ENCODE measurements at places on chromosomes 7 and 10. TPM values are rescaled to one million over a fixed set of nuclear protein-coding genes. Genes with fewer than 3 reads are reported as not detected.

Gene OR2A14
- not detected for polyA plus RNA-seq

Gene ADAMTS14
- 2.2 TPM for polyA plus RNA-seq

Gene CALHM1
- polyA plus RNA-seq: not detected

Gene ZNF736
- 1.1 TPM for polyA plus RNA-seq

Gene CNPY1
- polyA plus RNA-seq: not detected

Gene ZNF727
- polyA plus RNA-seq: not detected

DNA sequence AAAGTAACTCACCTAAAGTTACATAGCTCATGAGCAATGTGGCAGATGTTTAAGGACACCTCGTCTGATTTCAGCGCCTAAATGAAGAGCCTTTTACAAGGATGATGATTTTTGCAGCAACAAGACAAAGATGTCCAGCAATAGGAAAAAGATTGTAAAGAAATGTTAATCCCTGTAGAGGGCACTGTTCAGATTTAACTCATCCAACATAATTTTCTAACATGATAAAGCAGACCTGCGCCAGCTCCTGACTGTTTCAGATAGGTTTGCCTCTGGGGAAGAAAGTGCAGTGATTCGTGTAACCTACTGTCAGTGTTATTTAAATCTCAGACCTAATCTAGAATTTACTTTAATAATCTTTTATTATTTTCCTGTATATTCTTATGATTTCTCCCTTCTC is 595.2 kb downstream of the AUTS2 start:
- no peak for DNase-seq

DNA sequence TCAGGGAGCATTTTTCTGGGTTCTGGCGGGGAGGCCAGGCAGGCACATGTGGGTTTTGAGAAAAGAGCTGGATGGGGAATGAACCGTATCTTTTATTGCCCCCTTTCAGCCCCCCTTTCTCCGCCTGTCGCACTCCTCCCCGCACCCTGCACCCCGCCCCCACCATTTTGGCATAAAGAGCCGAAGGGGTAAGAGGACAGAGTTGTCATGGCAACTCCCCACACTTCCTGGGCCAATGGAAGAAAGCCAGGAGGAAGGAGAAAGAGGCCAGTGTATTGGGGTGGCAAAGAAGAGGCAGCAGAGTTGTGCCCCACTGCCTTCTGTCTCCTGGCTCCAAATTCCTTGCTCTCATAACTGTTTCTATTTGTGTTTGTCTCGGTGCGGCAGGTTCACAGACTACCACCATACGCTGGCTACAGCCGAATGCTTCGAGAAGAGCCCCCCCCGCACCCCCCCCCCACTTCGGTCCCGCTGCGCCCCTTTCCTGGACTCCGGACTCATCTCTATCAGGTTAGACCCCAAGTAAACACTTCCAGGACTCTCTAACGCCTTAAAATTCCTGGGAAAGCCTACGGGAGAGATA is 3.4 kb downstream of the KCNIP2 start:
- peak; percentile 55 for DNase-seq

DNA sequence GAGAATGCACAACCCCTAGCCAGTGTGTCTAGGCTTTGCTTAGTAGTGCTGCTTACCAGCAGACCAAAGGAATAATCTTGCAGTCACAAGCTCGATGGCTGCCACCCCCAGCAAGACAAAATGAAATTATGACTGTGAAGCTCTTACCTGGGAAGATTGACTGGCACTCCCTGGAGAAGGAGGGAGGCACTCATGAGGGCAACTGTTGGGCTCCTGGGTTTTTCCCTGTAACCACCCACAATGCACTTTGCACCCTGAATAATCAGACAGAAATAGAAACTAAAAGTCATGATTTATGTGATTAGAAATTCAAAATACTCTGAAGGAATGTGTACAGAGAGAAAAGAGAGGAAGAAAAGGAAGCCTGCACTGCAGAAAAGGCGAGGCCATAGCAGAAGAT is 144.3 kb upstream of the DGKB start:
- no peak for DNase-seq

DNA sequence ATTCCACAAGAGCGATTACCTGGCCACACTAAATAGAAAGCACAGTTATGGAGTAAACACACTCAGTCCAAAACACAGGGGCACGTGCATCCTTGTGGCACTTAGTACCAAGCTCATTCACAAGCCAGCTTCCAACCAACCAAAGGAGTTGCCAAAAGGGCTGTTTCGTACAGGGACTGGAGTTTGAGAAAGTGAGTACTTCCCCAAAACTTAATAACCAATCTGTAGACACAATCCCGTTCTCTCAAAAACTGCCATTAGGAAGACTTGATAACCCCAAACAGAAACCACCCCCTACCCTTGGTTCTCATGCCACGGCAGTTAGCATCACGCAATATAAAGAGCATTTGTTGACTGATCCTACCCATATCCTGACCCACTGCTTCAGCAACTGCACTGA is 166.2 kb upstream of the ASAH2 start:
- peak; percentile 12 for DNase-seq

- DNase-seq: peak; percentile 40
Observed at GRCh38 chr7:81331061-81332018, 412.5 kb upstream of the SEMA3C start.

DNA sequence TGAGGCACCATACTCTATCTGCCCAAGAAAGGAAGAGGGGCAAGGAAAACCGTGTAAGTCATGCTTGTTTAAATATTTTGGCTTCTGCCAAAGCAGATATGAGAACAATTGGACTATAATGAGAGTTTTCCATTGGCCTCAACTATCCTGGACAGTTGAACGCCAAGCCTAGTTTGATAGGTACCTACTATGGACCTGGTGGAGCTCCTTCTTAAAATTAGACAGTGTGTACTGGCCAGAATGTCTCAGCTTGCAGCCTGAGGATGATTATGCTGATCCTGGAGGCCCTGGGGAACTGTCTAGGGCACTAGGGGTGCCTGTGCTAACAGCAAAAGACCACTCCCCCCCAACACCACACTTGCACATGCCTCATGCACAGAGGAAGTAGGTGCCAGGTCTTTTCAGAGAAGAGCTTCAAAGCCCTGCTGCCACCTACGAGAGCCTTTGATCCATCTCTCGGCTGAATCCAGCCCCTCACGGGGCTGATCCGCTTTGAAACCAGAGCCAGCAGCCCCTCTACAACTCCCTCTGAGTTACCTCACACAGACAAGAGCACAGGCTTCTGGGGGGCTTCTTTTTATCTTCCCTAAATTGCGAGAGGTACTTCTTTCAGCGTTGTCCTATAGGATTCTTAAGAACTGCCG is 473.8 kb upstream of the GALNT17 start:
- DNase-seq: no peak

GRCh38 chr7:76390092-76390491 is 19.4 kb downstream of the SSC4D start:
- no peak for DNase-seq

DNA sequence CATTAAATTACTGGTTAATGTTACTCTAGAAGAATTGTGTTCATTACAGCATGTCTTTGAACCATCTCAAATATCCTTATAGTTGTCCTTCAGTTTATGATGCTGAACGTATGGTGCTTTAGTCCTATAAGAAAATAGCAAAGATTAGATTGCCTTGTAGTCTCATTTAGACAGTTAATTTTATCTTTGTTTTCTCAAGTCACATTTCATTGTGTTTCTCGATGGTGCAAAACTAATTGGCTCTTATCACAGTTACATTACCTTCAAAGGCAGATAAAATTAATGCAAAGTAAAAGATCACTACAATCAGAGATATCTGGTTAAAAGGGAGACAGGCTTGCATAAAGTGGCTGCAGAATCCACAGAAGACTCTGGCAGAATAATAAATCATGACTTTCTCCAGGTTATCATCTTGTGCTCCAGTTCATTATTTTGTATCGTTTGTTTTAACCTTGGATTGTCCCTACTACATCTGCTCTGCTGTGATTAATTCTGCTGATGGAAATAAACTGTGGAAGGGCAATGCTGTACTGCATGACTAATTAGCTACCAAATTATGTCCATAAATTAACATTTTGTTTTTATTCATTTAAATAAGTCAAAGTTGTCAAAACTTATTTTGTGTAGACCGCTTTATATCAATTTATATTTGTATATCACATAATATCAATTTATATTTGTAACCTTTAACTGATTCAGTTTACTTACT is 24.2 kb downstream of the PRPS1L1 start:
- no peak for DNase-seq

DNA sequence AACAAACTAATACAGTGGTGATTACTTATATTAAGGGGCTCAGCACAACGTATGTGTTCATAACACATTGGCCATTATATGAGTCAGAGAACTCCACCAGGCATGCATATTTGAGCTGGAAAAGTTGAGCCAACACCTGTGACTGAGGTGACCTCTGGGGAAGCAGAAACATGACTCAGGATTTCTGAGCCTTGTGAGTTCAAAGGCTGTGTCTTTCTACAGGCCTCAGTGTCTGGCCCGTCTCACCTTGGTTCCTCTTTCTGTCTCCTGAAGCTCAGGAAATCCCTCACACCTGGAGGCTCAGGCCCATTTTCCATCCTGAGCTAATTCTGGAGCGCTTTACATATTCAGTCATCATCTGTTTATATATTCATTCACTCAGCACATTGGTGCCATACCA is 230.9 kb upstream of the AGK start:
- DNase-seq: no peak

DNA sequence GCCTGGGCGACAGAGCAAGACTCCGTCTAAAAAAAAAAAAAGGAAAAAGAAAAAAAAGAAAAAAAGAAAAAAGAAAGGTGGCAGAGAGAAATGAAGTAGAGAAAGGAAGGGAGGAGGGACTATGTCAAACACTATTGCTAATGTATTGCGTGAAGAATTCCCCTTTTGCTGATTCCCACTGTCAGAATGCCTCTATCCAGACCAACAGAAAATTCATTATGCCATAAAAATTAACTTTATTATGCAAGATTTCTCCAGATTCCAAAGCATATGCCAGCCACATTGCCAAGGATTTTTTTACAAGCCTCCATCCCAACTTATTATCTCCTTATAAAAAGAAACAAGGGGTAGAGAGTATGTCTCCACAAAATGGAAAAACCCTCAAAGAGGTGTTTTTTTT is 209.3 kb downstream of the MTERF1 start:
- DNase-seq: no peak

DNA sequence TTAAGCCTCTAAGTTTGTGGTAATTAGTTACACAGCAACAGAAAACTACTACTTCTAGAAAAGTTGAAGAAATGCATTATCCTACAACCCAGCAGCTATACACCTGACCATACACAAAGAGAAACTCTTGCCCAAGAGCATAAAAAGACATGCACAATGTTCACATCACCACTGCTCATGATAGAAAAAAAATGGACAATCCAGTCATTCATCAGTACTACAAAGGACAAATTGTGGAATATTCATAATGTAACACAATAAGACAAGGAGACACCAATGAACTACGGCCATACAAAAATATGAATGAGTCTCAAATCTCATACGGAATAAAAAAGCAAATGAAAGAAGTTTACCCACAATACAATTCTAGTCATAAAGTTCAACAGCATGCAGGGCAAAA is 87.4 kb downstream of the ZFAND4 start:
- DNase-seq: no peak

- no peak for DNase-seq
Observed at GRCh38 chr10:110765513-110766319, 106.0 kb upstream of the PDCD4 start.

- DNase-seq: no peak
Observed at GRCh38 chr10:96044736-96045135, 1.4 kb downstream of the CCNJ start.

DNA sequence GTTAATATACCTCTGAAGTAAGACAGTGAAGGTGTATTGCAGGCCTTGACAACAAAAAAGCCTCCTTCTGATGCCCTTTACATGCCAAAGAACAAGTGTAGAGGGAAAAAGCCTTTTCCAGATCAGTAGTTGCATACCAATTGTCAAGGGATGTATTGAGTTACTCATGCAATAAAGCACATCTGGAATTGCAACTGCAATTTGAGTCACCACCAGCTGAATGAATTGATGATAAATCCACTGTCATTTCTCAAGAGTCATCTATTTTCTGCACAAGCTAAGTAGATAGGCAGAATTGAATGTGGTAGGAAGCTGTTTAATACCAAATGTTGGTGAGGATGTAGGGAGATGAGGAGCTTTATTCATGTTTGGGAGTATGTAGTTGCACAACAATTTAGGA is 325.9 kb upstream of the SMIM30 start:
- no peak for DNase-seq

DNA sequence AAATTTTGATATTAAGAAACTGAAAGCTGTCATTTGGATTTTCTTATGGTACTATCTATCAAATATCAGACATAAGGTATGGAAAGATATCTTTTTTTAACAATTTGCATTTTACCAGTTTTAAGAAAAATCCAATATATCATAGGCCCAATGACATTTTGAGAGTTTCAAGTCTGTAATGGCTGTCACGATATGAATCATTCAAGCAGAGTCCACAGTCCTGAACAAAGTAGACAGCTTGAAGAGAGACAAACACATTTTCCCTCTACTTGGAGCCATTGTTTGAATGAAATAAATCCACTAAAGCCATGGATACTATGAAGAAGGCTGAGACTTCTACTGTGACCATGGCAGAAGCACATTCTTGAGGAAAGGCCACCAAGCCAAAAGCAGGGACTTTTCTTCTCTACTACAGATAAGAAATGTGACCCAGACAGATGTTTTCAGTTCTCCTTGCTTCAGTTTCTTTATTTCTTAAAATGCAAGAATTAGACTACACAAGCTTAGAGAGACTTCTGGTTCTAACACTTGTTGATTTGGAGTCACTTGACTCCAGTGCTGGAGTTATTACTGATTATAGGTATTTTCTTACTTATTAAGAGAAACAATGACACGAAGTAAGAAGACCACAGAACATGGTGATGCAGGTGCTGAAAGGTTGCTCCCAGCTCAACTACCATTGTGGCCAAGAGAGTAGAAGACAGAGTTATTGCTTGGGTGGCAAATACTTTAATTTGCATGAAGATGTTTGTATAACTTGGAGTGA is 429.1 kb downstream of the KIF20B start:
- no peak for DNase-seq

GRCh38 chr7:152869041-152869676 is 109.6 kb downstream of the ACTR3B start:
- no peak for DNase-seq

GRCh38 chr7:2384354-2385243 is 18.8 kb upstream of the CHST12 start:
- DNase-seq: no peak

GRCh38 chr10:91556691-91557566 is 75.9 kb downstream of the PPP1R3C start:
- DNase-seq: no peak

DNA sequence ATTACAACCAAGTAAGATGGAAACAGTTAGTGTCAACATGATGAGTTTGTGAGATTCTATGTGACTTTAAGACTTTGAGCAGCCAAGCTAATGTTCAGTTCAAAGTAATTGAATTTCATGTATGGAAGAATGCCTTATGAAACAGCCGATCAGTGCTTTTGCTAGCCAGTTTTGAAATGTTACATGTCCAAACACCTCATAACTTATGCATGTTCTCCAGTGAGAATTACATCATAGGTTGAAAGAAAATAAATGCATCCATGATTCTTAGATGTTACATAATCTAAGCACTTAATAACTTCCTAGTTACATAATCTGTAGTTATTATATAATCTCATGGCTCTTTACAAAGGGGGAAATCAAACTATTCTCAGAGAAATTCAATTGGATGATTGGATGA is 211.3 kb downstream of the BICC1 start:
- DNase-seq: no peak
